ENCODE measurements at places on chromosomes 2 and 18.

DNA sequence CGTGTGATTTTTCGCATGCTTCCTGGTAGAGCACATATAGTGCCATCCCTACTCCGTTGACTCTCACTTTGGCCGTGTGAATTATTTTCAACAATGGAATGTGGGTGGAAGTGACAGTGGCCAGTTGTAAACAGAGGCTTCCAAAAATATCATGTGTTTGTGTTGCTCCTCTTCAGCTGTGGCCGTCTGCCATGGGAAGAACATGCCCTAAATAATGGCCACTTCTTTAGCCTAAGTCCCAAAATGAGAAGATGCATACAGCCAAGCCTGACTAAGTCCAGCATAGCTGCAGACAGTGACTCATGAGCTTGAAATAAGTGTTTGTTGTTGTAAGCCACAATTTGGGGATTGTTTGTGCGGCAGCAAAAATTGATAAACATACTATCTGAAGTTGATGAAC, 8.9 kb upstream of the GALNT1 start:
- no peak for DNase-seq

DNA sequence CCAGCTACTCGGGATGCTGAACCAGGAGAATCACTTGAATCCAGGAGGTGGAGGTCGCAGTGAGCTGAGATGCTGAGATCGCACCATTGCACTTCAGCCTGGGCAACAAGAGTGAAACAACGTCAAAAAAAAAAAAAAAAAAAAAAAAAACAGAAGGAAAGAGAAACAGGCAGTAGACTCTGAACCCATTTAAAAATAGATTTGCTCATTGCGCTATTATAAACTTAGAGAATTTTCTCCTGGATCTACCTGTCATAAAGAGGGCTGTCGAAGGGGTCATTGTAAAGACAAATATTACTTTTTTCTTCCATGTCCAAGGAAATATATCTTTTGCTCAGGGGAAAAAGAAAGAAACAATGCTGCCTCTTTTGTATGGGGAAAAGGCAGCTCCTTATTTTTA, 425.0 kb upstream of the ID2 start:
- no peak for DNase-seq

- no peak for DNase-seq
Measured at GRCh38 chr18:33826151-33826550, 248.1 kb downstream of the ASXL3 start.

DNA sequence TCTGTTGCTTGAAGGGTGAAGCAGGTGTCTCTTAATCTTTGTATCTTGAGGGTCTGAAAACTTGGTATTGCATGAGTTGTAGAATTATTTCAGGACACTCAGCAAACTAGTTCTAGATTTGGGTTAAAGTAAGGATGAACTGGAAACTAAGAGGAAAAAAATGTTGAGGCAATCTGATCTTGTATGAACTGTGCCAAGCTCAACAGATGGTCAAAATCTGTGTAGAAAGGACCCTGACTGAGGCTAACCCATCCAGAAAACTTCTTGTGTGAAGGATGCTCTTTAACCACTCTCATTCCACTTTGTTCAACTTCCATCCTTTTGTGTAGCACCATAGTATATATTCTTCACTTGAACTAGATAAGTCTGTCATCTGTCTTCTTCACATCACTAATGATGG, 861.7 kb downstream of the SLC4A3 start:
- DNase-seq, result no peak

DNA sequence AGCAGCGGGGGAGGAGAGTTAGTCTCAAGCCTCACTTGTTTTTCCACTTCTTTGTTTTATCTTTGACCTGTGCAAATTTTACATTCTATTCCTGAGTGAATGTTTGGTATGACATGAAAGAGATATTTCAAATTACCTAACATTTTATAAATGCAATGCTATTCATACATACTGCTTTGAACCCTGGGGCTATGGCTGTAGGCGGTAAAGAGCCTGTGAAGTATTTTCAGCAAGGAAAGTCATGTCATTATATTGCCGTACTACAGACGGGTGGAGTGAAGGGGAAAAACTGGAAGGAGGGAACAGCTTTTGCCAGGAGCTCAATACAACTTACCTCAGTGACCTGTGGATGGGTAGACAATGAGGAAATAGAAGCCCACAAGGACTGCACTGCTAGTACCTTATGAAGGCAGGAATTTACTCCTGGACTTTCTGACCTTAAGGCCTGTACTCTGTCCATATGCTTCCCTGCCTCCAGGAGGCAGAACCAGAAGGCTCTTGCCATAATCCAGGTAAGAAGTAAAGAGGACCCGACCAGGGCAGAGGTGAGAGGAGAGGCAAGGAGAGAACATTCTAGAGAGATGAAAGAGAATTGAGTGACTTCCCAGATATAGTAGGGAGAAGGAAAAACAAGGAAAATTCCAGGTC, 28.4 kb upstream of the TET3 start:
- DNase-seq, result no peak

- DNase-seq, result no peak
Measured at GRCh38 chr2:172905937-172906811, 169.5 kb upstream of the MAP3K20 start.

DNA sequence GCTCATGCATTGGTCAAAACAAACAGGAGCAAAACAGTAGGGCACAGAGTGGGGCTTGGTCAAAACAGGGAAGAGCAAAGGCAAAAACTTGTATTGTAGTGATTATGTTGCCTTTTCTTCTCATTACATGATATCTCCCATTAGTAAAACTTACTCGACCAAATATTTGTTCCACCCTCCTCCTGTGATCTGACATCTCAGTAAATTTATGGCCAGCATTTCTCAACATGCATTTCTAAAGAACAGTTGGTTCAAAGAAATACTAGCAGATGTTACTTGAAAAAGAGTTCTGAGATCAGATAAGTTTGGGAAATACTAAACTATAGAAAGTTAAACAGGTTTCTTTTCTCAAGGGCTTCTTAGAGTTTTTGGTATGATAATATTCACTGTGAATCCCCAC, 423.1 kb downstream of the FIGN start:
- no peak for DNase-seq

DNA sequence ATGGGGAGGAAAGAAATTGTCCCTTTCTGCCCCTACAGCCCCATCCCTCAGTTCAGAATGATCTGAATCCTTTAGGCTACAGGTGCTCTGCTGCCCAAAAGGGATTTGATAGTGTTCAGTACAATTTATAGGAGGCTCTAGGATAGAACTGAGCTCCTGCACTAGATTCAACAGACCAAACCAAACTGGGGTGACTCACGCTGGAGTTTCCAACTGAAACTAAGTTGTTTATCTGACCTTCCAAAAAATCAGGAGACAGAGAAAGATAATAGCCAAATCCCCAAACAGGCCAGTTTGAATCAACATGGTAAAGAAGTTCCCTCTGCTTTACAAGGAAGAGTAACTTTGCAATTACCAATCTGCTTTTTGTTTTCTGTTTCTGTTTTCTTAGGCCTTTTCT, 72.7 kb upstream of the MBOAT2 start:
- no peak for DNase-seq

DNA sequence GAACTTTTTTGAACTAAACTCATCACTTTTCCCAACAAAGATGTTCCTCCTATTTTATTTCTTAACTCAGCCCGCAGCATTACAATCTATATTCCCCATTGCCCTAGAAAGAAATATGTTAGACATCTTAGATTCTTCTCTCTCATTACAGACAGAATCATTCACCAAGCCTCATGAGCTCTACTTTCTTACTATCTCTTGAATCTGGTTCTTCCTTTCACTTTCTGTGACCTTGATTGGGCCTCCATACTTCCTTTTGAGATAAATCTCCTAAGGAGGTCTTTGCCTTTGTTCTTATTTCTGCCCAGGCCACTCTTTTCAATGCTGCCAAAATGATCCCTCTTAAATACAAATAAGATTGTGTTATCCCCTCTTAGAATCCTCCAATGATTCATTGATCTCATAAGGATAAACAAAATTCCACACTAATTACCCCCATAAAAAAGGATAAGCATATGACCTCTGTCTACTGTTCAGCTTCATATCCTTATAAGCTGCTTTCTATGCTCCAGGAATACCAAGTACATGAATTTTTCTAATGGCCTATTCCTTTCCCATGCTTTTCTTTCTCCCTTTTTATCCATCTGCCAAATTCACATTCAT, 400.0 kb downstream of the ARHGAP15 start:
- DNase-seq, result no peak

DNA sequence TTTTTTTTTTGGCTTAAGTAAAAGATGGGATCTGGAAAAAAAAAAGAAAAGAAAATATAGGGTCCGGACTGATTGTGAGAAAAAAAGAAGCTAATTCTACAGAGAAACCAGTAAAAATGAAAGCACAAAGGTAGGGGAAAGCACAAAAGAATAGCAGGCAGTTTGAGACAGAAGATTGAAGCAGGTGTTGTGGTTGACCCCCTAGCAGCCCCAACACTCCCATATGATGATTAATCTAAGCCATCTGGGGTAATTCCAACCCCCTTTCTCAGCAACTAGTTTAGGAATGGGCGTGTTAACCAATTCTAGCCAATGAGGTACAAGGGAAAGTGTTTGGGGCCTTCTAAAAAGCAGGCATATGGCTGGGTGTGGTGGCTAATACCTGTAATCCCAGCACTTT, 77.0 kb downstream of the MBD2 start:
- DNase-seq, result no peak

- no peak for DNase-seq
Measured at GRCh38 chr2:236956641-236957040, 129.0 kb upstream of the COPS8 start.

GRCh38 chr2:200810252-200810997, 1.3 kb upstream of the BZW1 start:
- DNase-seq, result no peak

DNA sequence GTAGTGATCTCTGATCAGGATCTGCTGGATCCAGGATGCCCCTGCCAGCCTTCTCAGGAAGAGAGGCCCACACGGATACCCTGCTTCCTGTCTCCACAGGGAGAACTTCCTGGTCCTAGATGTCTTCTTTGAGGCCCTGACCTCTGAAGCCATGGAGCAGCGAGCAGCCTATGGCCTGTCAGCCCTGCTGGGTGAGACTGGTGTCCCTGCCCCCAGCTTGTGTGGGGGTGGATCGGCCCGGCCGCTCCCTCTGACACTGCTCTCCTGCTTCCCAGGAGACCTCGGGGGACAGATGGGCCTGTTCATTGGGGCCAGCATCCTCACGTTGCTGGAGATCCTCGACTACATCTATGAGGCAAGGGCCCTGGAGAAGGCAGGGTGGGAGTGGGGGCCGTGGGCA, 6.6 kb downstream of the CHPF start:
- DNase-seq, result no peak

DNA sequence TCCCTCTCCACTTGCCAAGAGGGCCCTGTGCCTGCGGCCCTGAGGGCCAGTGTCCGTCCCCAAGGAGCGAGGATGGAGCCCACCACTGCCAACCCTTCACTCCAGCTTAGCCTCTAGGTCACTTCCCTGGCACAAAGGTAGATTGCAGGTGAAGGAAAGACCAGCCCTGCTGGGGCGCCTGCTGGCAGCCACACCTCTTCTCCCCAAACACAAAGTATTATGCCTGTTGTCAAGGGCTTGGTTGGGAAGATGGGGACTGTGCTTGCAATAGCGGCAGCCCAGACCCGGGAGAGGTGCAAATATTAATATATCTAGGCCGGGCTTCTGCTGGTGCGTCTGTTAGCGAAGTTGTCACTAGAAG, 7.7 kb downstream of the KCNF1 start:
- DNase-seq, result no peak

DNA sequence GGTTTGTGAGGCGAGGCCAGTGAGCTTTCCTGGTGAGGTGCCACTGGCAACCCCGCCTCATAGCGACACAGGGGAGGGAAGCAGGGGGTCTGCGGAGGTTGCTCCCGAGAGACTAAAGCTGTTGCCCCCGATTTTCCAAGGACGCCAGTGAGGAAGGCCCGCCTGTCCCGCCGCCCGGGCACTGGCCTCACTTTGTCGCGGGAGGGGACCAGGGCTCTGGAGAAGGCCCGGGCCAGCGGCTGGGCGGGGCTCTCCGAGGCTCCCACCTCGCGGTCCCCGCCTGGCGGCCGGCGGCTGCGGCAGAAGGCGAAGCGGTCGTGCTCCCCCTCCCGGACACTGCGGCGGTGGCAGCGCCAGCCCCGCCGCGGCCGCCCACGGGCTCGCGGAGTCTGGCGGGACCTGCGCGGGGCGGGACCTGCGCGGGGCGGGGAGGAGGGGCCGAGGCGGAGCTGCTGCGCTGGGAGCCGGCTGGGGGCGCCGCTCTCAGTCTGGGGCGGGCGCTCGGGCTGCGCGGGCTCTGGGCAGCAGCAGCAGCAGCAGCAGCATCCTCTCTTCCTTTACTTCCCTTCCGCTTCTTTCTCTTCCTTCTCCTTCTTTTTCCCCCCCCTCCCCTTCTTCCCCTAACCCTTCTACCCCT, at the start of gene MAP2:
MAP2 (plus strand) TSS at position 486 of the 637 bp plus-strand sequence. CDS start 229,124 bp downstream, outside the sequence.
- no peak for DNase-seq

DNA sequence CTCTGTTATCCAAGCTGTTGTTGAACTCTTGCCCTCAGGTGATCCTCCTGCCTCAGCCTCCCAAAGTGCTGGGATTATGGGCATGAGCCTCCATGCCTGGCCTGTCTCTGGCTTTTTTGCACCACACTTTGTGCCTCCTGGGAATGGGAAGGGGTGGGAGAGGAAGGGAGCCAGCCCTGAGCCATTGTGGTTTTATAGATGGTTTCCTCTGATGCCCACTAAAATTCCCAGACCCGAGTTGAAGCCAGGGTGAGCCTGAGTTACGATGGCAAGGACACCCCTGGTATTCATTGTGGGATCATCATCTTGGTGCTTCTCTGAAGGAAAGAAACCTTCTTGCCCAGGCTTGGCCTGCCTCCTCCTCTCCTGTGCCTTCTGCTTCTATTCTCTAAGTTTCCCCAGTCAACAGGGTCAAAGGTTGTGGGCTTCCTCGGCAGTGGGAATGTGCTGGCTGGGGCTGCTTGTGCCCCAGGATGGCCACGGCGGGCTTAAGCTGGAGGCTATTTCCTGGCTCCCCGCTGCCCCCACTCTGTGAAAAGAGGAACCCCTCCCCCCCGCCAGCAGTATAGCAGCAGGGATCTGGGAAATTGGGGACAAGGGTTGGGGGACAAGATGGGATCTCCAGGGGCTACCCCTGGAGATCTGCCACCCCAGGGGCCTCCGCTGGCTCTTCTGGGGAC, 106.2 kb downstream of the STPG4 start:
- DNase-seq, result no peak

GRCh38 chr2:21804151-21804550, 680.4 kb downstream of the TDRD15 start:
- no peak for DNase-seq

DNA sequence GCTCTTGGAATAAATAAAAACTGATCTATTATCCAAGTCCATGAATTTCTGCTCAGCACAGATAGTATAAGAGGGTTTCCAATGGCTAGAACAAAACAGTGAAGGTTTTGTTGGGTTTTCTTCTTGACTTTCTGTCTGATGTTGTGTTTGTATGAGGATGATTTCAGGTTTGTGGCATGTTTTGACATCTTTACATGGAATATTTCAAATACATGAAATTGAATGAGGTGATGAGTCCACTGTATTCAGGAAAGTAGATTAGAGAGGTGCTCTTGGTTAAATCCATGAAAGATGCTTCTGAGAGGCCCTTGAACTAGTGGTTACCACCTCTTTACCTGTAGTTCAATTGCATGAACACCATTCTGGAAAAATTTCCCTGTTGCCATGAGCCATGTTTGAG, 84.3 kb downstream of the RAPGEF4 start:
- no peak for DNase-seq

Measured in activated CD8-positive, alpha-beta memory T cell treated with anti-CD3 and anti-CD28 coated beads for 4 hours (primary cell).